ENCODE measurements at places on chromosomes 4 and X. TPM values are rescaled to one million over a fixed set of nuclear protein-coding genes. Genes with fewer than 3 reads are reported as not detected.

DNA sequence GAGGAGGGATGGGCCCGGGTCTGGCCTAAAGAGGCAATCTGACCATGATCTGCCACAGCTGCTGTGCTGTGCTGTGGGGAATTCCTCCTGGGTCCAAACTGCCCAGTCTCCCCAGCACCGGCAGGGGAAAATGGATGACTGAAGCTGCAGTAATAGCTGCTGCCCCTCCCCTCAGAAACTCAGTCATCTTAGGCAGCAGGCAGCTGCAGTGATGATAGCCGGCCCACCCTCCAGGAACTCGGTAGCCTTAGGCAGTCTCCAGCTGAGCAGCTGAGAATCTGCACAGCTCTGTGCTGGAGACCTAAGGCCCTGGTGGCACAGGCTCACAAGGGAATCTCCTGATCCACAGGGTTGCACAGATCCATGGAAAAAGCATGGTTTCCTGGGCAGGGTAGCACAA lies 113.4 kb upstream of the USP38 start:
- no peak for DNase-seq

GRCh38 chr4:114043116-114043515 lies 63.7 kb upstream of the ARSJ start:
- peak; percentile 2 for DNase-seq

DNA sequence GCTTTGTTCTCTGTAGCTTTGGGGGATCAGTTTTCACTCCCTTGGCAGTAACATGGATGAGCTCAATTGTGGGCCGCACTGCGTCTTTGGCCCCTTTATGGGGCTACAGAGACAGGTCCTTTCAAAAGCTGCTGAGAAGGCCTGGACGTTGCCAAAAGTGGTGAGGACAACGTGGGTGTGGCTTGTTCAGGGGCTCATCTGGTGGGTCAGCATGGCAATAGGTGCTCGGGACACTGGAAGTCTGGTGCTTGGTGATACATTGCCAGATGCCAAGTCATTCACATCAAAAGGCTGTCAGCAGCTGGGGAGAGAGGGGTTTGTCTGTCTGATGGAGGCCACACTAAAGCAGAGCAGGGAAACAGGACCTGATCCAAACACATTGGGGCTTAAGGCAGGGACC lies 149.8 kb upstream of the EOLA2 start:
- no peak for DNase-seq

DNA sequence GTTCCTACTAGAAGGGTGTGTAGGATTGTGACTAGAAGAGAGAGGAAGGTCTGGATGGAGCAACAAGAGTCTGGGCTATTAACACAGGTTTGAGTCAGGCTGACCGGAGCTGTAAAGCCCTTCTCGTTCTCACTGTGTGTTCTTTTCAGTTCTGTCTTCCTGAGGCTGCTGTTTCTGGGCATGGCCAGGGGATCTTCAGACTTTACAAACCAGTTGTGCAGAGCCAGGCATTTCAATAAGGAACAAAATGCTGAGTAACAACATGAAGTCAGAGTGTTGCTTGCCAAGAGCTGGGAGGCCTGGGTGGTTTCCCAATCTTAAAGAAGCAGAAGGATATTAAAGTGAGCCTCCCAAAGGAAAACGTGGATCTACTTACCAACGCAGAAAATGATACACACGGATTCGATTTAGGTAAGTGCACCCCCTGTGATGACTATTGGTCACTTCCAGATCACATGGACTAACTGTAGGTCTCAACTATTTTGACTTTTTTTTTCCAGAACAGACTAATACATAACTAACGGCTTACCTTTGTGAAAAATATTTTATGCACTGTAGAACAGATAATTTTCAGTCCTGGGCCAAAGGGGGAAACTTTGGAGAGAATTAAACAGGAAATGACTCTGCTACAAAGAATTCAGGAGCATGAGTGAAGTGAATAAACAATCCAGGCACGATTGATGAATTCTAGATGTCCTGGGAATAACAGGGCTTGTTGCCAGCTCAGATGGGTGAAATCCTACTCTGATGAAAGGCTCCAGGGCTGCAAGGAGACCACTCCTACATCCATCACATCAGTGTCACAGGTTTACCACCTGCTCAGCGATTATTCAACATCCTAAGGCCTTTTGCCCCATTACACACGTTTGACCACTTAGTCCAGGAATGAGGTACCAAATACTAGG lies 94.5 kb downstream of the ANXA3 start:
- peak; percentile 98 for DNase-seq

GRCh38 chr4:105191621-105192210 lies 45.0 kb downstream of the TET2 start:
- DNase-seq, result no peak

GRCh38 chr4:140267576-140267975 lies 105.9 kb upstream of the SCOC start:
- no peak for DNase-seq

GRCh38 chrX:153874366-153875125 lies 11.4 kb downstream of the L1CAM start:
- no peak for DNase-seq

DNA sequence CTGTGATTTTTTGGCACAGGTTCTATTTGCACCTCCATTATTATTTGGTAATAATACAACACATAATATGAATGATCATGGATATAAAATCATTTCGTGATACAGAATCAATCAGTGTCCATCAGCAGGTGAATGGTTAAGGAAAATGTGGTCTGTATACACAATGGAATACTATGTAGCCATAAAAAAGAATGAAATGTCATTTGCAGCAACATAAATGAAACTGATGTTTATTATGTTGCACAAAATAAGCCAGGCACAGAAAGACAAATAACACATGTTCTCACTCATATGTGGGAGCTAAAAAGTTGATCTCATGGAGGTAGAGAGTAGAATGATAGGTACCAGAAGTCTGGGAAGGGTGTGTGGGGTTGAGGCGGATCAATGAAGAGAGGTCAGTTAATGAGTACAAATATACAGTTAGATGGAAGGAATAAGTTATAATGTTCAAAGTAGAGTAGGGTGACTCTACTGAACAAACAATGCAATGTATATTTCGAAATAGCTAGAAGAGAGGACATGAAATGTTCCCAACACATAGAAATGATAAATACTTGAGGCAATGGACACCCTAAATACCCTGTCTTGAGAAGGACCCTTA lies 1.1 kb upstream of the SMARCA1 start:
- DNase-seq, result no peak

GRCh38 chrX:8607326-8607725 lies 124.6 kb downstream of the ANOS1 start:
- DNase-seq, result peak; percentile 80

DNA sequence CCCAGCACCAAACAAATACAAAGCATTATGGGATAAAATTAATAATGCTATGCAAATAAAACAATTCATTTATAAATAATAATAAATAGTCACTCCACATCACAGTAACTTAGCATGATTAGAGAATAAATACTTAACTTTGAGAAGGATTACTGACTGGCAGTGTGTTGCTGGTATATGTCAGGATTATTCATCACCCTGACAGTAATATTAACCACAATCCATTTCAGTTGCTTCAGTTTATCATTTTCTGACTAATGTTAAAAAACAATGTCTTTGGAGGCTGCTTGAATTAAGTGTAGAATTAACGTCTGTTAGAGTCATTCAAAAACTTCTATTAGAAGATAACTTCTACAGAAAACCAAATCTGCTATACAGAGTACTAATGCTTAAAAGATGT lies 124.1 kb upstream of the MAB21L2 start:
- DNase-seq, result no peak

DNA sequence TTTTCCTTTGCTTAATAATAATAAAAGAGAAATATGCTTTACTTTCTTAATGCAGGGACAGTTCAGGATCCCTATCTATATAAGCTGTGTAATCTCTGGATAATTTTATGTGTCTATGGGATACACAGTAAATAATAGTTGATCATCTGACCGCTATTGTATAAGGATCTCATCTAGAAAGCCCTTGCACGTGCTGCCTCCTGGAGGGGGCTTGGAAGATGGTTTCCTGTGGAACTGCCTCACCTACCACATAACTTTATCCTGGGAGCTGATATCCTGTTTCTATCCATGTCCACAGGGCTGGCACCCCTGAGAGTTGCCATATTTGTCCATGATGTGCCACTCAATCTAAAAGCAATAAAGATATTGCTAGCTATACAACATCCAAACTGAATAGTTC lies 139.3 kb upstream of the FRMPD4 start:
- no peak for DNase-seq

- no peak for DNase-seq
These were observed 456.5 kb downstream of the SPOCK3 start for GRCh38 chr4:166777760-166778159.

GRCh38 chrX:10379878-10380277 lies 223.1 kb downstream of the CLCN4 start:
- DNase-seq, result no peak

DNA sequence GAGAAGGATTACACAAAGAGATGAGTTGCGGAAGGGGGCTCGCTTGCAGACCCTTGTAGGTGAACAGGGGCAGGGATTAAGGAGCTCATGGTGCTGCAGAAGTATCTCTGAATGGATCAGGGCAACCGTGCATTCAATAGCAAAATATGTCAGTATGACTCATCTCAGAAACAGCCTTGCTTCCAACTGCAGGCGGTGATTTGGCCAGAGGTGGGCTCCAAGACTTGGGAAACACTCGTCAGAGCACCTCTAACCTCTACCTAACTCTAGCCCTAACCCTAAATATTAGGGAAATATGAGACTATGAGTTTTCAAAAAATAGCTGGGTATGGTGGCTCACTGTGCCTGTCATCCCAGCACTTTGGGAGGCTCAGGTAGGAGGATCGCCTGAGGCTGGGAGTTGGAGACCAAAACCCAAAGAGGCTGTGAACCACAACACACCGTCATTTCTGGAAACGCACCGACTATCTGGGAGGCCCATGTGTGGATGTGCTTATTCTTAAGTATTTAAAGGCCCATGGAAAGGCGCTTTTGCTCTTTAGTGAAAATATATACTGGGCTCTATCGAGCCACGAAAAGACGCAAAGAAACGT lies 102.6 kb downstream of the DHRSX start:
- DNase-seq, result peak; percentile 67

- DNase-seq, result no peak
These were observed 607.4 kb upstream of the FAM241A start for GRCh38 chr4:111537871-111538270.

- no peak for DNase-seq
These were observed 7.8 kb upstream of the CHRNA9 start for GRCh38 chr4:40327340-40327739.

DNA sequence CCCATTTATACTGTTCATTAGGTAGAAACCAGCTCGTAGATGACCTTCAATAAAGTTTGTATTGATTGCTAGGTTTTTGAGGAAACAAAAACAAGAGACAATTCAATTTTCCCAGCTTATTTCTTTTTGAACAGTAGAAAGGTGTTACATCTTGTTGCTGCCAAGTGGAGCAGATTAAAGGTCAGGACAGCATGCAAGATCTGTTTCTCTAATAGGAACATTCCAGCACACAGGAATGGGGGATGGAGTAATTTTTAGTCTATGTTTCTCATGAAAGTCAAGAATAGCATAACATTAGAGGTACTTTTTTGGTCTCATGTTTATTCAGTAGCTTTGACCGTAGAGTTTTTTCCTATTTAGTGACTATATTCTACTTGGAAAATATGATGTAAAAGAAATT lies 132.4 kb downstream of the IL1RAPL1 start:
- DNase-seq, result no peak

DNA sequence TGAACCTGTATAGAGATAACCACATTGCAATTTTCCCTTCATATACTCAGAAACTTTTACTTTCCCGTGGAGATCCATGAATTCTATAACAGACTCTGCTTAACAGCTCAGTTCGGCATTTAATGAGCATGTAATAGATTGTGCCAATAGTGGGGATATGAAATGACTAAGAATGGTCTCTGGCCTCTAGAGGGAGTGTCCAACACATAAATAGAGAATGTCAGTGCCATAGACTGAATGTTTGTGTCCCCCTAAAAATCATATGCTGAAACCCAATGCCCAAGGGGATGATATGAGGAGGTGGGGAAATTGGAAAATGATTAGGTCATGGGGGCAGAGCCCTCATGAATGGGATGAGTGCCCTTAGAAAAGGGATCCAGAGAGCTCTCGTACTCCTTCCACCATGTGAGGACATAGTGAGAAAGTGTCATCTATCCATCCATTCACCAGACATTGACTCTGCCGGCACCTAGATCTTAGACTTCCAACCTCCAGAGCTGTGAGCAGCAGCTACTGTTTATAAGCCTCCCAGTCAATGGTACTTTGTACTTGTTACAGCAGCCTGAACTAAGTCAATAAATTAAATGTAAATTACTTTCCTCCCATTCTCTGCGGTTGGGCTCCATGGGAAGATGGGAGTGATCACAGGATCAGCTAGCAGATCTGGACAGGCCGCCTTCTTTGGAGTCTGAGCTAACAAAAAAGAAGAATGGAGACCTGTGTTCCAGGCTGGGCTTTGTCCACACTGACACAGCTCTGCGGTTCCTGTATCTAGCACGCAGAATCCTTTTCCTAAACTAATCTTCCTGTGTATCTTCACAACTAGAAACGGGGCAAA lies 28.1 kb upstream of the HPSE start:
- DNase-seq, result peak; percentile 30

DNA sequence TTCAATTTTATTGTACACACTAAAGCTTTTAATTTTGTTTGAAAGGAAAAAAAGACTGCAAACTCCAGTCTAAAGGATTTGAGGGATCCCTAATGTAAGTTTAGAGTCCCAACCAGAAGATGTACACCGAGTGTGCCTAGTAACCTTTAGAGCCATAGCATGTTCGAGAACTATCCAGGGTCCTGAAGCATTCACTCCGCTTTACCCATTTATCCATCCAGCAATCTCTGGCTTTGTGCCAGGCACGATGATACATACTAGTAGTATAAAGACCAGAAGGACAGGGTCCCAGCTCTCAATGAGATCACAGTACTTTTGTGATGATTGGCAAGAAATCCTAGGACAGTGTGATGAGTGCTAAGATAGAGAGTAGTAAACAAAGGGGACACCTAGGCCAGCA lies 168.7 kb downstream of the STK32B start:
- DNase-seq, result peak; percentile 29

GRCh38 chr4:54172156-54172555 lies 56.9 kb upstream of the PDGFRA start:
- DNase-seq, result no peak

DNA sequence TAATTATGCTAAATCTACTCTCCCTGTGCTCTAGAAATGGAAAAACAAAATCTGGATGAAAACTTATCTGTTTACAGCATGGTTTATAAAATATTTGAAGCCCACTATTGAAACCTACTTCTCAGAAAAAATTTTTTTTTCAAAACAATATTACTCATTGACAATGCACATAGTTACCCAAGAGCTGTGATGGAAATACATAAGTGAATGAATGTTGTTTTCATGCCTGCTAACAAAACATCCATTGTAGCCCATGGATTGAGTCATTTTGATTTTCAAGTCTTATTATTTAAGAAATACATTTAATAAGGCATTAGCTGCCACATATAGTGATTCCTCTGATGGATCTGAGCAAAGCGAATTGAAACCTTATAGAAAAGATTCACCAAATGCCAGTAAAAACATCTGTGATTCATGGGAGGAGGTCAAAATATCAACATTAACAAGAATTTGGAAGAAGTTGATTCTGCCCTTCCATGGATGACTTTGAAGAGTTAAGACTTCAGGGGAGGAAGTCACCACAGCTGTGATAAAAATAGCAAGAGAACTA lies 144.7 kb upstream of the HHIP start:
- DNase-seq, result no peak

SPANXD gene
- not detected for total RNA-seq

CENPC gene
- 5.4 TPM for total RNA-seq

CITED1 gene
- not detected for total RNA-seq

ADH7 gene
- total RNA-seq, result not detected

CPZ gene
- not detected for total RNA-seq

HEPH gene
- not detected for total RNA-seq
